ENCODE measurements at places on chromosomes 7 and 10.

- DNase-seq, result no peak
These were observed 299.4 kb upstream of the VSTM2A start for GRCh38 chr7:54242776-54243175.

DNA sequence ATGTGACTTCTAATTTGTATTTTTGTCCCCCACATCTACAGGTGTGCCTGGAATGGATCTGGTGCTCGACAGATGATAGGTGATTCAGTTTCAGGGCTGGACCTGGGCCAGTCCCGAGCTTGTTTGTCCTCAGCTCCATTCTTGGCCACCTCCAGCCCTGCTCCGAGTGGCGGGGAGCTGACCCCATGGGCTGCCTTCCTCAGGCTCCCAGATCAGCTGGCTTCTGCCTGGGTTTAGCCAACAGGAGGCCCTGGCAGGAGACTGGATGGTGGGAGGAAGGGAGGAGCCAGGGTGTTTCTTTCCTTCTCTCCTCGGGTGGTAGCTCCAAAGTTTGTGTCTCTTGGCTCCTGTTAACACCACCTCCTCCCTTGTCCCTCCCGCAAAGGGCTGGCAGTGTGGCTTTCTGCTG, 75.2 kb downstream of the CDH23 start:
- DNase-seq, result no peak

GRCh38 chr7:44292876-44293560, 32.4 kb downstream of the CAMK2B start:
- DNase-seq, result no peak

- DNase-seq, result no peak
These were observed 13.1 kb downstream of the PLCE1 start for GRCh38 chr10:94006591-94007550.

GRCh38 chr10:26741368-26741767, 43.9 kb downstream of the PDSS1 start:
- no peak for DNase-seq

- no peak for DNase-seq
These were observed 74.2 kb downstream of the CUL2 start for GRCh38 chr10:35015843-35016408.

- DNase-seq, result no peak
These were observed 84.2 kb upstream of the MKI67 start for GRCh38 chr10:128210215-128211063.
